ENCODE measurements at places on chromosomes 1 and 21.

DNA sequence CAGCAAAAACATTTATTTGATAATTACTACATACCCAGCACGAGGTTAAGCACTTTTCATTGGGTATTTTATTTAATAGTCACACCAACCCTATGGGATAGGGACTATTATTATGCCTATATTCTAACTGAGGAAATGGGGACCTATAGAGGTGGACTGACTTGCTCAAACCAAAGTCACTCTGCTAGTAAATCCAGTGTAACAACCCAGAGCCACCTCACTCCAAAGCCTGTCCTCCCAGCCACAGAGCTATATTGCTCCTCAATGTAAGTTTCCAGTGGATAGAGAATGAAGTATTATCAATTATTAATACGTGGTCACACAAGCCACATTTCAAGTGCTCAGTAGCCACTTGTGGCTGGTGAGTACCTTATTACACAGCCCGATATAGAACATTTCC is 97.5 kb downstream of the RGS2 start:
- no peak for DNase-seq

GRCh38 chr1:20366056-20366462 is 75.4 kb downstream of the VWA5B1 start:
- DNase-seq = no peak

GRCh38 chr1:234884701-234885100 is 243.9 kb downstream of the TOMM20 start:
- DNase-seq = no peak

GRCh38 chr1:29237129-29237821 is 953 bp downstream of the PTPRU start:
- no peak for DNase-seq

DNA sequence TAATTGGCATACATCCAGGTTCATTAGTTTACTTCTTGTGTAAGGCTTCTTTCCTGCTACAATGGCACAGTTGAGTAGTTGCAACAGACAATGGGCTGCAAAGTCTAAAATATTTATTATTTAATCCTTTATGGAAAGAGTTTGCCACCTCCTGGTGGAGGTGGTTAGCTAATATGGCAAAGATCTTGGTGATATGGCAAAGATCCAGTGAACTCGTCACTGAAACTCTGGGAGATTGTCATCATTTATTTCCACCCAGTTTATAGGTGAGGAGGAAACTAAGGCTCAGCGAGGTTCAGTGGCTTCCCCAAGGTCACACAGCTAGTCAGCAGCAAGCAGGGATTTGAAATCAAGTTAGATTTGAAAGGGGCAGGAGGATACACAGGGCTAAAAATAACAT is 16.1 kb upstream of the IFFO2 start:
- DNase-seq = no peak

- DNase-seq = no peak
Observed at GRCh38 chr1:228860911-228861831, 125.9 kb downstream of the RHOU start.

- no peak for DNase-seq
Observed at GRCh38 chr1:205355075-205355453, 1.7 kb downstream of the KLHDC8A start.

DNA sequence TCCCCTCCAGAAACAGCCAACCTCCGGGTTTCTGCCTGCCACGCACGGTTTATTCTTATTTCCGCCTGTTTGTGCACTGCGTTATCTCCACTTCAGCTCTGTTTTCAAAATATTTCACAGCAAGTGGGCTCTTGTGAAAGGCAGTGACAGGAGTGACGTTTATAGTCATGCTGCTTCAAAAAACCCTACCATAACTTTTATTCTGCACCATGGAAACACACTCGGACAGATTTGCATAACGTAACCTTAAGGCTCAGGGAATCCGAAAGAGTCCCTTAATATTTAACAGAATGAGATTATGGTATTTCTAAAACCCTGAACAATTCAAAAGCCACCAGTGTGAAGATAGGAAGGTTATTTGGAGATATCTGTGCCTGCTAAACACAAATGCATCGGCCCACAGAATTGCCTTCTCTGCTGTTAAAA is 782 bp upstream of the SDE2 start:
- no peak for DNase-seq

GRCh38 chr1:56572334-56573050 is 6.9 kb downstream of the PLPP3 start:
- no peak for DNase-seq

DNA sequence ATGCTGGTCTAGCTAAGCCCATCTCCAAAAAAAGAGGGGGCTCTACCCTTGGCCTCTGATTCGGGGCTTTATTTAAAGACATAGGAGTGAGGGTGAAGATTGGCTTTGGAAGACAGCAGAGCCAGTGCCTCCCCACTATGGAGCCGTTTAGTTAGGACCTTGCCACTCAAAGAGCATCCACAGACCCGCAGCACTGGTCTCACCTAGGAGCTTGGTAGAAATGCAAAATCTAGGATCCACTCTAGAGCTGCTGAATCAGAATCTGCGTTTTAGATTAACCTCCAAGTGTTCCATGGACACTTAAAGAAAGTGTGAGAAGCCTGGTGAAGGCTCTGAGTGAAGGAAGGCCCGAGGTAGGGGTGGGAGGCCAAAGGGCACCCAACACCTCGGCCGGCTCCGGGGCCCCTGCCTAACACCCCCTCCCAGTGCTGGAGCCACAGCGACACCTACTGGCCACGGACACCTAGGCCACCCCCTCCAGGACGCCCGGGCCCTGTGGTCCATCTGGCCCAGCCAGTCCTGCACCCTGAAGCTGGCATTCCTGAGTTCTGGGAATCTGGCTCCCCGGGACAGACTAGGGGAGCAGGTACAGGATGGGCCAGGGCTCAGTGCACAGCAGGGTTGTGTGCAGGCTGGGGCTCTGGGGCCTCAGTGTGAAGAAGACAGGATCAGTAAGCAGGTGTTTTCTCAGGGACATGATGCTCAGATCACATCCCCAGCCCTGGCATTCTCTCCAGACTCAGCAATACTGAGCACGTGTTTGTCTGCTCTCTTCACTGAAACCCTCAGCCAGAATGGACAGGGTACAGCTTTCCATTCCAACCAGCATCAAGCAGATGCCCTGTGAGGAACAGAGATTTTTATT is 79.2 kb downstream of the TMEM53 start:
- peak; percentile 74 for DNase-seq

DNA sequence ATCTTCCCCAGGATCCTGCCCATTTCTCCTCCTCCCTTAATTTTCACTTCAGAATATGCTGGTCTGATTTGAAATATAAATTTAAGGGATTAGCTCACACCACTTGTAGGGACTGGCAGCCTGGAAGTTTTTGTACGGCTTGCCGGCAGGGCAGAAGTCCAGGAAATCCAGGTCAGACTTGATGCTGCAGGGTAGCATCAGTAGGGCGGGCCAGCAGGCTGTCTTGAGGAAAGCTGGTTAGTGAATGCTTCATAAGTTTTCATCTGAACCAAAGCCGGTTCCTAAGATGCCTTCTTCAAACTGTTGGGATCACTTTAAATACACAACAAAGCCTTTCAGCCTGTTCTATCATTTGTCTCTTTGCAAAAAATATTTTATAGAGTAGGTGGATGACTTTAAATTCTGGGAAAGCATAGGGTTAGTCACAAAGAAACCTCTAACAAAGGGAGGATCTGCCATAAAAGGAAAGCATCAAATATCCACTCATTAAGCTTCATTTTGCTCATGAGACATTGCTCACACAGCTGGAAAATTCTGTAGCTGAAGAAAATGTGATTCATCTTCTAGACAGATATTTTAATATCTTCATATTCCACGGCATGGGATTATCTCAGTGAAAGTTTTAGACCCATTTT is 90.7 kb upstream of the GFI1 start:
- DNase-seq = no peak

DNA sequence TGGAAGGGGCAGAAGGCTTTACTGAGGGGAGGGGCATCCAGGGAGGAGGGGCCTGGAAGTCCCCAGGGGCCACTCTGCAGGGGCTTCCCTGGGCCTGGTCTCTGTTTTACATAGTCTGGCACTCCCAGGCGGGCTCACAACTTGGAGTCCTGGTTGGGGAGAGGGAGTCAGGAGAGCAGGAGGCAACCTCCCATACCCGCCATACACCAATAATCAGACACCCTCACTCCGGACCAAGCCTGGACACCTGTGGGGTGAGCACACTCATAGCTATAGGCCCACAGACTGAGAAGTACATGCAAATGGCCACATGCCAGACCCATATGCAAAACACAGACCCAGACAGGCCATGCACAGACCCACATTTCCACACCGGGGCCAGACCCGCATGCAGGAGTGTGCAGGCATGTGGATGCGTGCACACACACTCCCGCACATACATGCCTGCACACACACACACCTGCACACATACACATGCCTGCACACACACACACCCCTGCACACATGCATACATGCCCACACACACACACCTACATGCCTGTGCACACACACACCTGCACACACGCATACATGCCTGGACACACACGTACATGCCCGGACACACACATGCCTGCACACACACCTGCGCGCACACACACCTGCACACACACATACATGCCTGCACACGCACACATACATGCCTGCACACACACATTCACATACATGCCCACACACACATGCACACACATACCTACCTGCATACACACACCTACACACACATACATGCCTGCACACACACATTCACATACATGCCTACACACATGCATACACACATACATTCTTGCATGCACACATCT is 89.5 kb upstream of the RUNX3 start:
- no peak for DNase-seq

DNA sequence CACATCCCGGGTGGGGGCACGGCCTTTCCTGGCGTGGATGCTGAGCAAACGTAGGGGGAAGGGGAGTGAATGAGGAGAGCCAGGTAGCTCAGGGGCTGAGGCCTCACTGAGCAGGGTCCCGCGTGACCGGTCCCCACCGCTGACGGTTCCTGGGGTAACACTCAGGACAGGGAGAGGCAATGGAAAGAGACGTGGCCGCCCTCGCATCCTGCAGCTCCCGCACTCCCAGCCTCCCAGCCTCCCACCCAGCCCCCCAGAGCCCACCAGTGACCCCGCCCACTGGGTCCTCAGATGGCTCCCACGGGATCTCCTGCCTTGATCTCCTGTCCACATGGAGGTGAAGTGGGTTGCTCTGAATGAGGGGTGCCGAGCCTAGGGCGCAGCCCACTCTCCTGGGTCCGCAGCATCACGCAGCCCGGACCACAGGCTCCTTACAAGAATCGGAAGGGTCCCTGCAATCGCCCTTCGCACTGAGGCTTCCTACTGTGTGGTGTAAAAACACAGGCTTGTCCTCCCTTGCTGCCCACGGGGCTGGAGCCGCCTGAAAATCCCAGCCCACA is 2.4 kb downstream of the TSPEAR start:
- DNase-seq = no peak

GRCh38 chr1:27961646-27962221 is 2.0 kb downstream of the XKR8 start:
- DNase-seq = no peak

DNA sequence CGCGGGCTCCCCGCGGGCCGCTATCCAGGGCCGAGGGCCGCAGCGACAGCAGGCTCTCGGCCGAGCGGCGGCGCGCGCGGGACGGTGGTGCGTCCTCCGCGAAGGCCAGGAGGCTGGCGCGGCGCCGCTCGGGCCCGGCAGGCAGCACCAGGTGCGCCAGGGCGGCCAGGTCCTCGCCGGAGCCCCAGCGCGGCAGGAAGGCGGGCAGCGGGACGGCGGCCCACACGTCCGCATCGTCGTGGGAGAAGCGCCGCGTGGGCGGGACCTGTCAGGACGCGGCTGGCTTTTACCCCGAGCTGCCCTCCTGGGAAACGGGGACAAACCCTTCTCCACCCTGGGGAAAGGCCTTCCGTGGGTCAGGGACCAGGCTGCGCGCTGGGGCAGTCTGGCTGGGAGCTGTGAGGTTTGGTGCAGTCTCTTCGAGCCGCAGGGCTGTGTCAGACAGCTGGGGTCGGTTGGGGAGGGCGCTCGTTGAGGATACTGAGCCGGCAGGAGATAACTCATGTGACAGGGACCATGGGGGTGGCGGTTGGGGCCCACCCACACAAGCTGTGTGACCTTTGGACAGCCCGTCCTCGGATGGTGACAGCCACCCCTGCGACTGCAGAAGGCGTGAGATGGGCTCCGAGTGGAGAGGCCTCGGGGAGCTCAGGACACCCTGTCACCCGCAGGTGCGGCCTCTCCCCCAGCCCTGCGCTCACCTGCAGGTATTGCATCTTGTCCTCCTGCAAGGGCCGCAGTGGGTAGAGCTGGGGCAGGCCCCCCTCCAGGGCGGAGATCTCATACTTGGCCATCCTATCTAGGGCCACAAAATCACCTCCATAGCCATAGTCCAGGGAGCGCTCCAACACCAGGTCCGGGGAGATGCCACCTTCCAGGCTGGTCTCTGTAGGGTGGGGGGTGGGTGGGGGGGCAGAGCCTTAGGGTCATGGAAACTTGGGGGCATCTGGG is 6.0 kb downstream of the HES3 start:
- DNase-seq = no peak

DNA sequence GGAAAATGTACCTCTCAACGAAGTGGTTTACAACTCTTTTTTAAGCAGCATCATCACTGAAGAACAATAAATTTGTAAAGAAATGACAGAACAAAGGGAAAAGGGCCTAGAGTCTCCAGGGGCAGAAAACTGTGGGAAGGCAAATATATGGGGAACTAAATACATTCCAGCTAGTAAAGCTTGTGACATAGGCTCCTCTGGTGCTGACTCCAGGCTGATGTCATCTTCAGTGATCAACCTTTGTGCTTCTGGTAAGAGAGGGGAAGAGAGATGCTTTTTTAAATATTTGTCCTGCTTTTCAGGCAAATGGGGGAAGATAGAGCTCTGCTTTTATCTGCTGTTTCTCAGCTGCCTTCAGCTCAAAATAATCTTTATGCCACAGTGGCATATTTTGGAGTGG is 323.2 kb downstream of the LRRIQ3 start:
- DNase-seq = no peak

GRCh38 chr1:43997295-43997999 is 6.0 kb downstream of the CCDC24 start:
- DNase-seq = no peak

DNA sequence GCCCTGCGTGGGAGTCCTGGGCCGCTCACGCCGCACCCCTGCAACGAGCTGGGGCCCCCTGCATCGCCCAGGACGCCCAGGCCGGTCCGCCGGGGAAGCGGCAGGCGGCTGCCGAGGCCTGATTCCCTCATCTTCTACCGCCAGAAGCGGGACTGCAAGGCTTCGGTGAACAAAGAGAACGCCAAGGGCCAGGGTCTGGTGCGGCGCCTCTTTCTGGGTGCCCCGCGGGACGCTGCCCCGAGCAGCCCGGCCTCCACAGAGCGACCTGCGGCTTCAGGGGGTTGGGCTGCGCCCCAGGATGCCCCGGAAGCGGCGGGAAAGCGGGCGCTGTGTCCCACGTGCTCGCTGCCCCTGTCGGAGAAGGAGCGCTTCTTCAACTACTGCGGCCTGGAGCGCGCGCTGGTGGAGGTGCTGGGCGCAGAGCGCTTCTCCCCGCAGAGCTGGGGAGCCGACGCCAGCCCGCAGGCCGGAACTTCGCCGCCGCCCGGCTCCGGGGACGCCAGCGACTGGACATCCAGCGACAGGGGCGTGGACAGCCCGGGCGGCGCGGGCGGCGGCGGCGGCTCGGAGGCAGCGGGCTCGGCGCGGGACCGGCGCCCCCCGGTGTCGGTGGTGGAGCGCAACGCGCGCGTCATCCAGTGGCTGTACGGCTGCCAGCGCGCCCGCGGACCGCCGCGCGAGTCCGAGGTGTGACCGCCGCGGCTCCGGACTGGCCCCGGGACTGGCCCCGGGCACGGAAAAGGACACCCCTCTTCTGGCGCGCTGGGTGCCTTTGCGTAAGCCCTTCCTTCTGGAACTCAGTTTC is 2.7 kb downstream of the FAM110D start:
- peak; percentile 26 for DNase-seq
